ENCODE measurements at places on chromosomes 4 and X.

GRCh38 chr4:179751669-179752068, 2309.4 kb upstream of the AGA start:
- DNase-seq = no peak

GRCh38 chr4:48375651-48376304, 34.4 kb downstream of the SLAIN2 start:
- DNase-seq = no peak

DNA sequence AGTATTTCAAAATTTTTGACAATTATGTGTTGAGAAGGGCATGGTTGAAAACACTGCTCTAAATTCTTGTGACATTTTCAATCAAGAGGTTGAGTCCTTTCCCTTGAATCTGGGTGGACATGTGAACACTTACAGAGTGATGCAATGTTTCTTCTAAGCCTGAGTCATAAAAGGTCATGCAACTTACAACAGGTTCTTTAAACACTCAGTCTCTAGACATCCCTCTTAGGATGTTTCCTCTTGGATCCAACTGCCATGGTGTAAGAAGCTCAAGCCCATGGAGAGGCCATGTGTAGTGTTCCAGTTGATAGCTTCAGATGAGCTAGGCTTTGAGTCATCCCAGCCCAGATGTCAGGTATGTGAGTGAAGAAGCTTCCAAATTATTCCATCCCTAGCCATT, 232.2 kb upstream of the MAOA start:
- DNase-seq = no peak

DNA sequence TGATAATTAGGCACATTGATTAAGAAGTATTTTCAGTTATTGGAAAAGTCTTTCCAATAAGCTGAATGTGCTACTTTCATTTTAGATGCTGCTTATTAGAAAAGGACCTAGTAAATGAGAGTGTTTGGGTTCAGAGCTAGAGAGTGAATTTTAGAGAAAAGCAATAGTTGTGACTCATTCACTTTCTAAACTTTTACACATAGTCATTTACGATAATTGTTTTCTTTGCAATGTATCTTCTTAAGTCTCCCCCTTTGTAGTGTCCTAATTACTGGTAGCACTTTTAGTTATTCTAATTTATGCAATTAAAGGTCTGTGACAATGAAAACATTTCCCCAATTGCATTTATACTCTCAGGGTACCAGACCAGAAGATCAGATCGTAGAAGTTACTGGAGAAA, 1.3 kb downstream of the IL21 start:
- DNase-seq = no peak

GRCh38 chr4:182932651-182933050, 15.5 kb upstream of the DCTD start:
- no peak for DNase-seq
